GM12891 (cell line): ENCODE measurements at places on chromosomes 6 and 20.

DNA sequence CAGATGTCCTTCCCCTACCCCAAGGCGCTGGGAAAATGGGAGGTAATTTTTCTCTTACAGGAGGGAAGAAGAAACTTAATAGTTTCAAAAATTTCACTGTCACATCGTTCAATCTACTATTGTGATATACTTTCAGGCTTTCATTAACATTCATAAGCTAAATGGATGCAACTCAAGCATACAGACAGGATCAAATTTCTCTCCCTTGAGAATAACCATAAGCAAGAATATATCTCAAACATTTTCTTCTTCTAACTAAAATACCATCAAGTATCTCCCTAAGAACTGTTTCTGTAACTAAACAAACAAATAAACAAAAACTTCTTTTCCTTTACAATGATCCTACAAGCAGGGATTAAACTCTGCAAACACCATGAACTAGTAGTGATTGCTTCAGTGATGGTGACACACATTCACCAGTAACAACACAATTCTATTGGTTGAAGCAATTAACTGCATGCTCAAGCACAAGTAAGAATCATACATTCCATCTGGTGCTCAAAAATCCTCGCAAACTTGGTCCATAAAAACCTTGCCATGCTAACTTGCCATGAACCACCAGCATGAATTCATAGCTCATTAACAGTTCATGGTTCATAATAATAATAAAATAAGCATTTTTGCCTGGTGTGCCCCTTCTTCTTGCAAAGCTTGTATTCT is 183.8 kb downstream of the PTPRK start:
- no peak for DNase-seq

DNA sequence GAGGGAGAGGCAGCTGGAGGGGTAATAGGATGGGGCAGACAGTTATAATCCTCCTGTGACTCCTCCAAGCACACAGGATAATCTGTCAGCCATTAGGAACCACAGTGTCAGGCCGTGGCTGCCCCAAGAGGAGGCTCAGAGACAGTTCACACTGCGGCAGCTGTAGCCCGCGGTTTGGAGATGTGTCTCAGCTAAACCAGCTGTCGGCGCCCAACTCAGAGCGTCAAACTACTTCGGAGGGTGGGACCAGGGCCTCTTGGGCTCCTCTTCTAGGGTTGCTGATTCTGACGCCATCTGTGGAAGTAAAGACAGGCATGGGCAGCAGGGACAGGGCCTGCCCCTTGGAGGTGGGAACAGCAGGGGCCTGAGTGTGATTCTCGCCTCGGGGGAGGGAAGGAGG is 309.8 kb downstream of the CDC5L start:
- no peak for DNase-seq

GRCh38 chr6:84428300-84428907 is 201.0 kb upstream of the CEP162 start:
- no peak for DNase-seq

DNA sequence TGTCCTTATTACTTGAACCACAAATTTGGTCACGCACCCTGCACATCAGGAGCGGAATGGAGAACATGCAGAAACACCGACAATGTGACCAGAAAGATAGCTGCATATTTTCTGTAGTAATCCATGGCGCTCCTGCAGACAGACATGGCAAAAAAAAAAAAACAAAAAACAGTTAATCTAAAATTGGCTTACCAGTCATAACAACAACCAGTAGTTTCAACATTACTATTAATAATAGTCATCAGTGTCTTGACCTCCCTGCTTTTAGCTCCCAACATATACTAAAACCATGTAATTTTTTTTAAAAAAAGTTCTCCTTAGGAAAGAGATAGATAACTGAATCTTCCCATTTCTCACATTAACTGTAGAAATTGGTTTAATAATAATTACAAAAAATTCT is 6.8 kb downstream of the CGA start:
- no peak for DNase-seq

DNA sequence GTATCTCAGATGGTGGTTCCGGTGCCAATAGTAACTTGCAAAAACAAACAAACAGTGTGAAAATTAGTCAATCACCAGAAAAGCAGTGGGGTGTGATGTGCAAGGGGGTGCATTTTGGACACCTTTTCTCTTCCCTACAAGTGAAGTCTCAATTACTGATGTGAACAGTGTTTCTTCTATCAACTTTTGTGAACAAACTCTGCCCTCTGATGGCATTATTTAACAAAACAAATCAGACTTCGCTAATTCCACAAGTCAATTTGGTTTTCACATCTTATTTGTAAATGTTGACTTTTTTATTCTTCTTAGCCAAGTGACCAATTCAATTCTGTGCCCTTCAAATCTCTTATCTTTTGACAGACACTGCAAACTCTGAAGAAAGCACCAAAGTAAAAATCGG is 212.2 kb downstream of the UST start:
- no peak for DNase-seq
